Upper lobe of right lung (tissue), 1 donor: ENCODE measurements at places on chromosomes 7 and 10.

DNA sequence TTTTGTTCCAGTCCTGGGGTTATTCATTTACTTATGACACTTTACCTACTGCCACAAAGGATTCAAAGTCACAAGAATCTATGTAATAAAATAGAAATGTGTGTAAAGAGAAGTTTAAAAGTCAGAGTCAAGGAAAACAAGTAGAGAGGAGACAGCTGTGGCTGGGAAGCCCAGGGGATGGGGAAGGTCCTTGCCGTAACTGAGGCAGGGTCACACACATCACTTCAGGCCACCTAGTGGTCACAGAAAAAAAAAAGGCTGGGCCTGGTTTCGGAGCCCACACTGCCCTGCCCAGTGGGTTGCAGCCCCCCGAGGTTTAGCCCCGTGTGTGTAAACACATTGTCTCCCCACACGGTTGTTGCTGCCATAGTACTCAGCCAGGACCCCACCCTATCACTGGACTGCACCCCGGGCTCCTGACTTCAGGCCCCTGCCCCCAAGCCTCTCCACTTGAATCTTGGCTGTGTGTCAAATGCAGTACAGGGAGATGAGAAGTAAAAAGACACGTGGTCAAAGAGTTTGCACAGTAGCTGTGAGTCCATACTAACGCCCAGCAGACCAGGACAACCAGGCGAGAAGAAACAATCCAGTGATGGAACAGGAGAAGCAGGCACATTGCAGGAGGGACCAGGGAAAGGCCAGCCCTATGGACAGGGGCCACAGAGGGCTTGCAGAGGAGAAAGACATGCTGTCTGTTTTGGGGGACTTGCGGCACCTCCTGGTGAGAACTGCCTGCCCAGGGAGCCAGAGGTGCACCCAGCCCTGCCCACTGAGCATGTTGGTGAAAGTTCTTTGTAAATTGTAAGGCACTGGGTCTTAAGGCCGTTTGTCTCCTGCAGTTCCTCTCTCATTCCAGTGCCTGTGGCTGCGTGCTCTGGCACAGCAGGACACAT is 91.4 kb upstream of the MACROH2A2 start:
- H3K4me3 ChIP-seq: no peak overlapping the region
- no peak overlapping the region for H3K27ac ChIP-seq
- H3K27me3 ChIP-seq: no peaks in the 10 kb centered on the region

GRCh38 chr10:34886906-34887642 is 72.0 kb upstream of the PARD3 start:
- DNase-seq: no peak
- no peaks in the 10 kb centered on the region for H3K36me3 ChIP-seq
- H3K27ac ChIP-seq: no peak overlapping the region
- H3K4me1 ChIP-seq: no peaks in the 10 kb centered on the region
- H3K27me3 ChIP-seq: no peaks in the 10 kb centered on the region

- DNase-seq: no peak
- H3K27me3 ChIP-seq: peaks cover 7% of the 10 kb centered on the region
- H3K4me1 ChIP-seq: no peaks in the 10 kb centered on the region
- H3K27ac ChIP-seq: no peak overlapping the region
- H3K36me3 ChIP-seq: no peaks in the 10 kb centered on the region
- no peak overlapping the region for H3K4me3 ChIP-seq
These were observed 203.4 kb upstream of the PRKCQ start for GRCh38 chr10:6783471-6783870.

GRCh38 chr10:52780391-52781155 is 8.0 kb upstream of the MBL2 start:
- H3K4me1 ChIP-seq: no peaks in the 10 kb centered on the region
- no peaks in the 10 kb centered on the region for H3K36me3 ChIP-seq
- peaks cover 7% of the 10 kb centered on the region for H3K27me3 ChIP-seq

DNA sequence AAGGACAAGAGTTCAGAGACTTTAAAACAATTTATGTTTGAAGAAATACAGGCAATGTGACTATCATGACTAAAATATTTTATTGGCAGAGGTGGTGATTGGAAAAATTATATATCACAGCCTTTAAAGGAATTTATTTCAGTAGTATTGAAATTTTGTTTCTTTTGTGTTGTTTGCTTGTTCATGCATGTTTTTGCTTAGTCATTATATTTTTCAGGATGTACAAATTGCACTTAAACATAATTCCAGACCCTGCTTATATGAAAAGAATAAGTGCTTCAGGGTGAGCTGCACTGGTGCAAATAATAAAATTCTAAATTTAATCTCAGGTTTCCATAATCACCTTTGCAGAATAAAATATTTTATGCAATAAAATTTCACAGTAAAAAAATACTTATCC is 283.3 kb downstream of the PPP1R3A start:
- no peak overlapping the region for H3K27ac ChIP-seq
- no peaks in the 10 kb centered on the region for H3K4me1 ChIP-seq
- no peaks in the 10 kb centered on the region for H3K36me3 ChIP-seq
- H3K27me3 ChIP-seq: no peaks in the 10 kb centered on the region
- DNase-seq: no peak
- H3K4me3 ChIP-seq: no peak overlapping the region

- no peak overlapping the region for H3K4me3 ChIP-seq
- no peak for DNase-seq
- H3K27ac ChIP-seq: no peak overlapping the region
- H3K27me3 ChIP-seq: no peaks in the 10 kb centered on the region
- no peaks in the 10 kb centered on the region for H3K36me3 ChIP-seq
These were observed 175.8 kb upstream of the PRKCQ start for GRCh38 chr10:6755781-6756460.

GRCh38 chr10:93897070-93897780 is 3.4 kb downstream of the SLC35G1 start:
- no peaks in the 10 kb centered on the region for H3K36me3 ChIP-seq
- peaks cover 9% of the 10 kb centered on the region for H3K4me1 ChIP-seq
- H3K27me3 ChIP-seq: no peaks in the 10 kb centered on the region
- no peak overlapping the region for H3K4me3 ChIP-seq
